LNCaP clone FGC (cell line): ENCODE measurements at places on chromosomes 11 and 22.

DNA sequence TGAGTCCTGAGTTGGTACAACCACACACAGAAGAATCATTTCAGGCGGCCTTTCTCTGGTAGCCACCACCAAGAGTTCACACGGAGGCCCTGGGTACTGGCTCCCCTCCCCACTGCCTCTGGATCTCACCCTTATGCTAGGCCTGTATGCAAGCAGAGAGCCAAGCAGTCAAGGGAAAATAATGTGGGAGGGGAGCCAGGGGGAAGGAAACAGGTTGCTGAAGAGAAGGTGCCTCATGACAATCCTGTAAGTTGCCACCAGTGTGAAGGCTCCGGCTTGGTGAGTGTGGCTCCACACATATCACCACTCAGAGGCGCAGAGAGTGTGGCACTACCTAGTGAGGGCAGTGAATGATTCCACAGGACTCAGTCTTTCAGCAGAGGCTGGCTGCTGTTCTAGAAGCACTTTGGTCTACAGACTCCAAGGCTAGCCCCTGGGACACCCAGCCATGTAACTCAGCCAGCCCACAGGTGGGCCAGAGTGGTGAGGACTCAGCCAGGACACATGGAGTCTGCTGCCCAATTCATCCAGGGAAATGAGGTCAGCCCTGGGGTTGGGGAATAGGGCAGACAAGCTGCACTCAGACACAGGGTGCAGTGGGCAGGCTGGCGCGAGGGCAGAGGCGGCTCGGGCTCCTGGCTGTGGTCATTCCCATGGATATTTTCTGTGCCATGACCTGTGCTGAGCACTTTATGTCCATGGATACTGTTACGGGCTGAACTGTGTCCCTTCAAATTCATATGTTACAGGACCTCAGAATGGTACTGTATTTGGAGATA lies 49.0 kb upstream of the SERPIND1 start:
- no peak for DNase-seq

DNA sequence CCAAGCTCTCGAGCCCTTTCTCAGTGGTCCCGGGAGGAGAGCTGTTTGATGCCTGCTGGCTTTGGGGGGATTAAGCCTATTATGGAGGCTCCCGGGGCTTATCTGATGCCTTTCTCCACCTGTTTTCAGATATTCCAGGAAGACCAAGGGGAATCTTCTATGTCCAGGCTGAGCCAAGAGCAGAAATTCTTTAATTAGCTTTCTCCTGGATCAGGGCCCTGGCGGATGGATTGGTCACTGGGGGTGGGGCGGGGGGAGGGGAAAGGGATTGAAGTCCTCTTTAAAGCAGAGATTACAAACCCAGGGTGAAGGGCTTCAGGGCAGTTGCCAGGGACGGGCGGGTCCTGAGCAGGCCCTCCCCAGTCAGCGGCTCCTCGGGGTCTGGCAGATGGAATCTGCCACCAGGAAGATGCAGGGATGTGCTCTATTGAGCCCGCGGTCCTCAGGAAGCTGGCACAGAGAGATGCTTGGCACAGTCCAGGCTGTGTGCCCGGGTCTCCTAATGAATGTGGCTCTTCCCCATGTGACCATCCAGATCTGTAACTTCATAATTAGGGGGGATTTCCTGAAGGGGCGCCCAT lies 33.6 kb downstream of the MACROD1 start:
- no peak for DNase-seq

DNA sequence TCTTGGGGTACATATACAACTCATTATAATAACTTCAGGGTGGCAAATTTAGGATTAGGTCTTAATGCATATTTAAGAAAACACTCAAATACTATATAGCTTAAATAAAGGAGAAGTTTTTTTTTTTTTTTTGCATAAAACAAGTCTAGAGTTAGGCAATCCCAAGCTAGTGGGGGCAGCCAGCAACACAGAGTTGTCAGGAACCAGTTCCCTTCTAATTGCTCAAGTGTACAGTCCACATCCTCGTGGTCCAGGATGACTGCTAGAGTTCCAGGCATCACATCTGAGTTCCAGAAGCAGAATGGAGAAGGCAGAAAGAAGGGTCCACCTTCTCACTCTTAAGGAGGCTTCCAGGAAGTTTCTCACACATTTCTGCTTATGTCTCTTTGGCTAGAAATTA lies 261.9 kb upstream of the PLET1 start:
- DNase-seq, result no peak

DNA sequence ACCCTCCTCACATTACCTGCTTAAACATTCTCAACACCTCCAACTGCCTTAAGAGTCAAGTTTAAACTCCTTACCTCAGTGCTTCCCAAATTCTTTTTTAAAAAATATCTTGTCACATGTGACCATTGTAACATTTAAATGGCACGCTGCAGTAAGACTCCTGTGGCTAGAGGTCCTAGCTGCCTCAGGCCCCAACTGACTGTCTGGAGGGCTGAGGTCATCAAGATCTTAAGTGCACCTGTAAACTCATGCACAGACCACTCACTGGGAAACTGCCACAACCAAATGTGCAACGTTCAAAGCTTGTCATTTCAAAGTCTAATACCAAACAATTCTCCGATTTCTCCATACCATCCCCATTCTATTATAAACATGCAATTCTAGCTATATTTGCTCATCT lies 16.4 kb upstream of the CCDC34 start:
- no peak for DNase-seq

- no peak for DNase-seq
Observed at GRCh38 chr11:129223260-129223659, 31.1 kb upstream of the ARHGAP32 start.

DNA sequence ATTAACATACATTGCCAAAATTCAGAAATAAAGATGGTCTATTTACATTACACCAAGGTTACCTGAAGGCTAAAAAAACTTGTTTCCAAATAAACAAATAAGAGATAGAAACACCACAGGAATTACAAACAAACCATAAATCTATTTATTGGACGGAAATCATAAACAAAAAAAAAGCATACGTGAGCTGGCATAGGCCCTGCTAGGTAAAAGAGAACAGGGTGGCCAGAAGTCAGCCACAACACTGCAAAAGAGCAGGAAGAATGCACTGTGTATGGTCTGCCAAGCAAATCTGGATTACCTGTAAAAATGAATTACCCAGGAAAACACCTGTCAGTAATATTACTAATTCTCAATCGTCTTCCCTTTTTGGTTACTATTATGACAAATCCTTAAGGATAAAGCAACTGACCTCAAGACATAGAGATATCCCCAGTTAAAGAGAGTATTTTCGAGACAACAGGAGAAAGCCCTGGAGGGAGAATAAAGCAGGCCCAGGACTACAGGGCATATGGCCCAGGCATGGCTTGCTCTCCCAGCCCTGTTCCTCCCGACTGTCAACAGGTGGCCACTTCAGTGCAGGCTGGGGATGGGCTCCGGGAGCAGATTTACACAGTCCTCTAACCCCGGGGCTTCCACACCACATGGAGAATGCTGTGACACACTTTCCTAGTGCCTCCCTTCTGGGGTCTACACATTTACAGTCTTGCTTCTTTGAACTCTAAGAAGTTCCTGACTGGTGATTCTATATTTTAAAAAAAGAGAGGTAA lies 18.0 kb downstream of the PPP2R1B start:
- DNase-seq, result peak; percentile 87
